ENCODE measurements at places on chromosomes 3 and 15.

DNA sequence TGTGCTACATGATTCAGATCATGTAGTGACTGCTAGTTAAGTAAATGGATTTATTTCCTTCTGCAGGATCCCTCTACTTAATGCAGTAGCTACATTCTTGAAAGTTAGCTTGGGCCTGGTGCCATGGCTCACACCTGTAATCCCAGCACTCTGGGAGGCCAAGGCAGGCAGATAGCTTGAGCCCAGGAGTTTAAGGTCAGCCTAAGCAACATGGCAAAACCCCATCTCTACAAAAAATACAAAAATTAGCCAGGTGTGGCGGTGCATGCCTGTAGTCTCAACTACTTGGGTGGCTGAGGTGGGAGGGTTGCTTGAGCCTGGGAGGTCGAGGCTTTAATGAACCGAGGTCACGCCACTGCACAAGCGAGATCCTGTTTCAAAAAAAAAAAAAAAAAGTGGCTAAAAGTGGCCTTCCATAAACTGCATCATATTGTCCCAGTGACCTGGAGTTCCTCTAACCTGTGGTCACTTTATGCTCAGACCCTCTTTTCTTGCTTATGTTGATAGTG, 22.0 kb downstream of the TSEN2 start:
- DNase-seq = no peak

DNA sequence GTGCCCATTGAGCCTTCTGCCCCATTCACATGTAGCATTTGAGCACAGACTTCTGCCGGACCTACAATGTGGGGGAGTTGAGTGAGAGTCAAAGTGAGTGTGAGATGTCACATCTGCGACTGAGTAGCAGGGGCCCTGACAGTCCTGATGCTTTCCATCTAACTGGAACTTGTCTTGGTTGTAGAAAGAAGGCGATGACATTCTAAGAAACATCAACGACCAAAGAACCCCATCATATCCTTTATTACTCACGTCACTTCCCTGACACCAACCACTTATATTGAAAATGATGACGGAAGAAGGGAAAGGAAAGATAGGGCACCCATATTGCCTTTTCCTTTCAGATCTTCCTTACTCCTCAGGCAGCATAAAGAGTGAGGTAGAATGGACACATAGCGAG, 30.5 kb downstream of the SMAD3 start:
- no peak for DNase-seq

DNA sequence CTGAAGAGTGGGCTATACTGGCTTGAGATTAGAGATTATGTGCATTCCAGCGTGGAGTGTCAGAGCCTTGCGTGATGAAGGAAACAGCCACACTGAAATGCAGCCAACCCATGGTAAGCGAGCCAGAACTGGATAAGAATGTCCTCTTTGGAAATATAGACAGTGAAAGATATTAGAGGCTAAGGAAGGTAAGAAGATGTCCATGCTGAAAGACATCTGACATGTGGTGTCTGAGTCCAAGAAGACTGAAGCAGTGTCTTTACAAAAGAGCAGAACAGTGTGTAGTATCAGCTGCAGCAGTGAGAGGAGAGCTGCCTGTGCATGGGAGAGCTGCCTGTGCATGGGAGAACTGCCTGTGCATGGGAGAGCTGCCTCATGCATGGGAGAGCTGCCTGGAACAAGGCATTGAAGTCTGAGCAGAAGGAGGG, 672.2 kb downstream of the DIPK2A start:
- DNase-seq = no peak

DNA sequence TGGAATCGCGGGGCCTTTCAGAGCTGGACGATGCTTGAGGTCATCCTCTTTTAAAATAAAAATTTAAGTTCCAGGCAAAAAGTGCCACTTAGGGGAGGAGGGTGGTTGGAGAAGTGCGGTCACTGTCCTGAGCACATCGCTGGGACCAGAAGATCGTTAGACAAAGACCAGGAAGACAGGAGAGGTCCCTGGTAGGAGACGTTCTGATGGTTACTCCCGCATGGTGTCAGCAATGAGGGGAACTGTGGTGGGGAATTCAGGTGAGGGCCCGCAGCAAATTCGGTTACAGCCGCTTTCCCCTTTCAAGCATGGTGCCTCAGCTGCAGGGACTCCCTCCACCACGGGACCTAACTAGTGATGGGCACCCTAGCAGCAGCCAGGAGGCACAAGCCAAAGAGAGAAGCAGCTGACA, 1.0 kb upstream of the ISY1 start:
- no peak for DNase-seq

DNA sequence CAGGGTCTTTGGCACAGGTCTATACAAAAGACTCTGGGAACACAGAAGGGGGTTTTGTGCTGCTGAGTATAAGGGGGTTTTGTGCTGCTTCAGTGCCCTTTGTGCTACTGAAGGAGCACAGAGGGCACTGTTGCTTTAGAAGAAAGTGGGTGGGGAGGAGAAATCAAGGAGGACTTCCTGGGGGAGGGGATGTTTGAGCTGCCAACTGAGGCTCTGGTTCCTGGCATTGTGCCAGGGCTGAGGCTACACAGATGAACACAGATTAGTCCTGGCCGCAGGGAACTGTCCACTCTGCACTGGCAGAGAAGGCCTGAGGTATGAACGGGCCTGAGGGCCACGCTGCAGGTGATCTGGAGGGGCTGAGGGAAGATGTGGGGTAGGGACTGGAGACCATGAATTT, 32.2 kb upstream of the SEC13 start:
- DNase-seq = no peak

DNA sequence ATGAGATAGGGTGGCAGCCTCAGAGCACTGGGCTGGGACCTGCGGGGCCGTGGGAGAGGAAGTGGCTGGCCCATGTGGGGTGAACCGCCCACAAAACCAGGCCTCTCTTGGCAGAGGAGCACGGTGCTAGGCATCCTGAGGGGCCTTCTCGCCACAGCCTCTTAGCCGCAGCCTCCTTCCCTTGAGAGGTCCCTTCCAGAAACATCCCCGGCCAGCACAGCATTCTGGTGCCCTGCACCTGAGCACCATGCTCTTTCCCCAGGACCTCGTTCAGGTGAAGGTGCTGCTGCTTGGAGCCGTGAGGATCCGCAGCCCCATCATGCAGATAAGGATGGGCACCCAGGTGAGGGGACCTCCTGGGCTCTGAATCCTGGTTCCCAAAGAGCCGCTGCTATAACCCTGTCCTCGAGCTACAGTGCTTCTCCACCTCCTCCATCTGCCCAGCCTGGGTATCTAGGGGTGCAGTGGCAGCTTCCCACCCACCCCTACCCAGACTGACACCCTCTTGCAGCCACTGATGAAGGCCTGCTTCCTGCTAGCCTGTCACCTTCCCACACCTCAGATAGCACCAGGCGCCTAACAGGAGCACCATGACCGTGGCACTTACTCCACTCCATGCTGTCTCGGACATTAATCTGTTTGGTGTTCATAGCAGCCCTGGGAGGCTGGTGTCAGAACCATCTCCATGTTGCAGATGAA, 11.2 kb upstream of the TXNRD3 start:
- no peak for DNase-seq

DNA sequence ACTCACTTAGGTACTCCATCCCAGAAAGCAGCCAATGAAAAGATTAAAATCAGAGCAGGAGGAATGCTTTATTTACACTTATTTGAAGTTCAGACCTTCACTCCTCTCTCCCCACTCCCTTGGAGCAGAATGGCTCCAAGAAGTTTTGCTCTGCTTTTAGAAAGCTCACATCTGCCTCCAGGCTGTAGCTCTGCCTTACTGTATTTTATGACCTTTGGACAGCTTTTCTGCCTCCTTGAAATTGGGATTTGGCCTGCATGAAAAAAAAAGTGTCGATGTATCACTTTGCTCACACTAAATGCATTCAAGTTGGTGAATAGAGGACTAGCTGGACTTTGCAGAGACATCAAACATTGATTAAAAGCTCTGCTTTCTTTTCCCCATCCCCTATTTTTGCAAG, 95.3 kb downstream of the SLC9A9 start:
- DNase-seq = no peak

GRCh38 chr15:71093054-71094024, 21.9 kb upstream of the THSD4 start:
- DNase-seq = no peak

GRCh38 chr3:12946649-12947316, 105.4 kb upstream of the RPL32 start:
- no peak for DNase-seq

GRCh38 chr3:188287339-188287738, 133.4 kb downstream of the LPP start:
- DNase-seq = no peak

GRCh38 chr15:98232761-98233160, 272.3 kb downstream of the ARRDC4 start:
- DNase-seq = no peak

DNA sequence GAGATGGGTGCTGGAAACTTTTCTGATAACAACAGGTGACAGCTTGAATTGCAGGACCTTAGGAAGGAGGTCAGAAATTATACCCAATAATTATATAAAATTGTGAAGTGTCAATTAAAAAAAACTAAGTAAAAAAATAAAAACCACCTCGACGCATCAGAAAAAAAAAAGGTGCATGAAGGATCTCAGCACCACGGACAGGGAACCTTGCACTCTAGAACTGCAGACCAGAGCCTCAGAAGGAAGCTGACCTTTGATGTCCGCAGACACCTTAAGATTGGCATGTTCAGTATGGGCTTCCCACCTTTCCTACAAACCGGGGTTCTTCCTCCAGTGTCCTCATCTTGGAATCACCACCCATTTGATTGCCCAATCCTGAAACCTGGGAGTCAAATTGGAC, 60.9 kb downstream of the SCN10A start:
- DNase-seq = no peak

GRCh38 chr15:62141643-62142588, 23.2 kb downstream of the C2CD4B start:
- DNase-seq = no peak

GRCh38 chr3:111246967-111247760, 175.5 kb downstream of the NECTIN3 start:
- DNase-seq = no peak

DNA sequence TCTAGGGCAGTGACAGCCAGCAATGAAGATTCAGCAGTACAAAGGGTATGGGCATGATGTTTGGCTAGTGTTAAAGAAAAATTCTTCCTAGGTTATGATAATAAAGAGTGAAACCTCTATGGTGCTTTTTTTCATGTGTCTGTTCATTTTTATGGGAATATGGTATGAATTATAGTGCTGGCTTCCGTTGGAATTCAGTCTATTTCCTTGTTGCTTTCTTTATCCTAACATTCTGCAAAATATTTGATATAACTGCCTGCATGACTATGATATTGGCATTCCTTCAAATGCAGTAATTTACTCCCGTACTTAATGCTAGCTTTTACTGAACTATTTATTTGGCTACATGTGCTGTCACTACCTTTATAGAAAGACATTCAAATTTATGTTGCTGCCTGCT, 57.6 kb upstream of the ATP11B start:
- no peak for DNase-seq

DNA sequence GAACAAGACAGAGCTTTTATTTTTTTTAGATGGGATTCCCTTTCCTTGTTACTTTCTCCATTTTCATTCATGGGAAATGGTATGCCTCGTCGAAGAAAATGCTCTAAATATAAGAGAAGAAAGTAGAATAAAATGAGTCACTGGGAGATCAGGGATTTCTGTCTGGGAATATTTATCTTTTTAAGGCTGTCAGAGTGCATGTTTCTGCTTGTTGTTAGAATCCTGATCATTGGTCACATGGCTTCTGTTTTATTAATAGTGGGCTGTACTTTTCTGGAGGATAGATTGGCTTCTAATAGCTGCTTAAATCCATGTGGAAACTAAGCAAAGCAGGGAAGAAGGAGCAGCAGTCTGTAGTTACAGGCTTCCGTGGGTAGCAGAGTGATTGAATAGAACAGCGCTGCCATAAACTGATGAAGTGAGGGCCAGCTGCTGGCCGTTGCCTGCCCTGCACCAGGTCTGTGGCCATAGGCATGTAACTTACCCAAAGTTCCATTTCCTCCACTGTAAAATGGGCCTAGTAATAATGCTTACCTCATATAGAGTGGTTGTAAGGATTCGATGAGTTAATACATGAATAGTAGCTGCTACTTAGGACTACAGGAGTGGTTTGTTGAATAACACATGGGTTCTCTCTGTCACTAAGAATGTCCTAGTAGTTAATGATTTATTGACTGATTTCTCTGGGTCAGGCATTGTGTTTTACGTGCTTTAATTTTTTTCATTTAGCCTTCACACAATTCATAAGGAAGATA, 289.9 kb downstream of the SATB1 start:
- DNase-seq = no peak

DNA sequence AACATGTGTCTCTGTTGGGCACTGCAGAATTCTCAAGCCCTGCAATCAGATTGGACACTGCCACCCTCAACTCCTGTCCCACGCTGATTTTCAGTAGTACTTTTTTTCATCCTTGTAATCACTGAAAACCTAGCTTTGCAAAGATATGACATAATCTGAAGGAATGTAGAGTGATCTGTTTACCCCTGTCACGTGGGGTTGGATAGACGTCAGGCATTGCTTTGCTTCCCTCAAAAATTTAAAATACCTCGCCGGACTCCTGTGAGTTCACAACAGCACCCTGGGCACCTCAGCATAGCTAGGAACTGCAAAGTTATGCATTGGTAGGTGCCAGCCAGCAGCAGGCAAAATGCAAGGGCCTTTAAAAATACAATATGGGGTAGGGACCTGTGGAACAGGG, 71.1 kb upstream of the OXTR start:
- no peak for DNase-seq

GRCh38 chr3:189953551-189953950, 167.1 kb downstream of the P3H2 start:
- no peak for DNase-seq

DNA sequence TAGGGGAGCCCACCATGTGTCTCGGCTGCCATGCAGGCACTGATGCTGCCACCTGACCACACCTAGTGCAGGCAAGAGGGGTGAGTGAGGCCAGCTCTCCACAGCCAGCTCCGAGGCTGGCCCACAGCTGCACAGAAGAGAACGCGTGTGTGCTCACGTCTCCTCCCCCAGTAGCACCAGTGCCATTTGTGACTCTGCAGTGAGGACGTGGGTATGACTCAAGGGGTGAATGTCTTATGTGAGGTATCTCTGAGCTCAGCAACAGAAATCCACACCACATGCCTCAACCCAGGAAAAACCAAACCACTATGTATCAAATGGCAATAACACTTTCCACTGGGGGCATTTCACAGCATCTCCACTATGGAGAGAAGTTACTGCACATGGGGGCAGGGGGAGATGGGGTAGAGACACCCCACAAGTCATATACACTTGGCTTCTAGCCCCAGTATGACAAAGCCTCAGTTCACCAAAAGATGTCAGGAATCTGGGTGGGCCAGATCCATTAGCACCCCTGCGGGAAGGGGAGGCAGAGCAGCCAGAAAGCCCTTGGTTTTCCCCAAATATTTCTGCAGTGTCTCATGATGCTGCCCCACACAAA, 87.6 kb downstream of the LRIG1 start:
- no peak for DNase-seq

Data from activated gamma-delta T cell (primary cell).